T-cell (primary cell): ENCODE measurements at places on chromosomes 12 and 14.

- no peak for DNase-seq
These were observed 27.5 kb downstream of the RFLNA start for GRCh38 chr12:124322271-124322998.

- DNase-seq = no peak
These were observed 18.9 kb upstream of the COCH start for GRCh38 chr14:30855345-30856037.

- no peak for DNase-seq
These were observed 65.8 kb downstream of the GALNT16 start for GRCh38 chr14:69325646-69326265.

- DNase-seq = no peak
These were observed 33.3 kb upstream of the STON2 start for GRCh38 chr14:81433378-81433777.

DNA sequence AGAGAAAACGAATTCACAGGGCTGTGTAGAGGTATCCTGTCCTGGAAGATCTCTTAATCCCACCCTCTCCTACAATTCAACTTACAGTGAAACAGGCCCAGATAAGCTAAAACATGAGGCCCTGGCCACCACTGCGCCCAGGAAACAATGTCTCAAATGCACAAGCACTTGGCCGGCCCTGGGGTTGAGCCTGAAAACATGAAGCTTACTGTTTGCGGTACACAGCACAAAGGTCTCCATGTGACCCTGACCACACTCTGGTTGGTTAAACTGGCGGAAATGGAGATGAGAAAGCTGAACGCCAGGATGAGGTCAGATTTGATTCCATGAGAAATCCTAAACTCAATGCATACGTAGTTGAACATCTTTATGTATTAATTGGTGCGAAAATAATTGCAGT, 16.4 kb downstream of the WSB2 start:
- no peak for DNase-seq

- DNase-seq = no peak
These were observed 24.1 kb downstream of the PLEKHG7 start for GRCh38 chr12:92726850-92727249.

DNA sequence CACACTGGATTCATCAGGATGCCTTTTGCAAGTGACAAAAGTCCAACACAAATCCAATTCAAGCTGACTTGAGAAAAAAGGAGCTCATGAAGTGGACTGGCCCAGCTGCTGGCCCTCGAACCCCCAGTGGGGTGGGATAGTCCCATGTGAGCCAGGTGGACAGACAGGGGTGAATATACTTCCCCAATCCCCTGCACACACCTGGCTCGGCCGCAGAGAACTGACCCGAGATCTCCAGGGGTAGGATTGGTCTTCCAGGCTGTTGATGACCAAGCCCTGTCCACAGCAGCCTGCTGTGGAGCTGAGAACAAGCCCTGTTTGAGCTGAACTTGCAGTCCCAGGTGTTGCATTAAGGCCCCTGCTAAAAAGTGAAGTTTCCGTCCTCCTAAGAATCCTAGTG, 56.2 kb downstream of the TPCN1 start:
- DNase-seq = no peak
